Cerebellum (tissue), 4 donors: ENCODE measurements at places on chromosomes 6 and 20.

- no peak for DNase-seq
These were observed 17.8 kb upstream of the RNF182 start for GRCh38 chr6:13907001-13907350.

- DNase-seq: no peak
These were observed 126.3 kb downstream of the HIVEP1 start for GRCh38 chr6:12138381-12138780.

DNA sequence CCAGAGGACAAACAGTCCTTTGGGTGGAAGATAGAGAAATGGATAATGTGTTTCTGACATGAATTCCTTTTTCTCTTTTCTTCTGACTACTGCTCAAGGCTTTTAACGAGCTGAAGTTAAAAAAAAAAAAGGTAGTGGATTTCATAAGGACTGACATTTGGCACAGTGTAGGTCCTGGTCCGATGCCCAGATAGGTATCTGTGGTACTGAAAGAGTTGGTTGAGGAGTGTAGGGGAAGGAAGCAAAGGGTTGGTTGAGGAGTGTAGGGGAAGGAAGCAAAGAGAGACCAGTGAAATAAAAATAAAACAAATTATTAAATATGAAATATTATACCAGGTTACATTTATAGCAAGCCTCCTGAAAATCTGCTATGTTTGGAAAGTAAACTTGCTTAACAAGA lies 11.8 kb downstream of the UTRN start:
- no peak for DNase-seq

DNA sequence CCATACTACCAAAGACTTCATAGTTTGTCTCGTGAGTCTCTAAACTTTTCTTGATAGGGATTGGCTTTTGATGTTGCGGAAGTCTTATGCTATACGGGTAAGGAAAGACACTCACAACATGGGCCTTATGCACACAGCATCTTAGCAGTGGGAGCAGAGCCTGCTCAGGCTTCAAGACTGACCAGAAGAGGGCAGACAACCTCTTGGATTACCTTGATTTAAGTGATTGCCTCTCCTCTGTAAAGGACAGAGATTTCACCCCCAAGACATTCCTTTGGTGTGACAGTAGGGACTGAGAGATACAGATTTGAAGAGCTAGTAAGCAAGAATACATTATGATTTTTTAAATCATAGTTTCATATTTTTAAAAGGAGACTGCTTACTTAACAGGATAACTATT lies 71.0 kb upstream of the SAMD3 start:
- DNase-seq: no peak

- DNase-seq: no peak
These were observed 58.7 kb downstream of the AGPAT4 start for GRCh38 chr6:161215193-161215592.

DNA sequence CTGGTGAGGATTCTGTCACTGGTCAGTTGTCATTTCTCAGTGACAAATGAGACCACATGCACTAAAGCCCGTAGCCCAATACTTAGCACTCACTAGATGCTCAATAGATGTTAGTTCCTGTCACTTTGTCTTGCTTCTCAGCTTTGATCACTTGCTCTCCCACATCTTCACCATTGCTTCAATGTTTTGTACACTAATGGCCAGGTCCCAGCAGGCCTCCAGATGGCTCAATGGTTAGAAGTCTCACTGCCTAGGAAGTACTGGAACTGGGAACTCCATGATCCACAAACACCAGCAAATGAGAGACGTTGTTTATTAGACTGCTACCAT lies 502.8 kb upstream of the JARID2 start:
- no peak for DNase-seq

- DNase-seq: no peak
These were observed 272.7 kb upstream of the PLCB4 start for GRCh38 chr20:8796088-8796660.

- no peak for DNase-seq
These were observed 104.8 kb downstream of the GMDS start for GRCh38 chr6:2140438-2141128.

DNA sequence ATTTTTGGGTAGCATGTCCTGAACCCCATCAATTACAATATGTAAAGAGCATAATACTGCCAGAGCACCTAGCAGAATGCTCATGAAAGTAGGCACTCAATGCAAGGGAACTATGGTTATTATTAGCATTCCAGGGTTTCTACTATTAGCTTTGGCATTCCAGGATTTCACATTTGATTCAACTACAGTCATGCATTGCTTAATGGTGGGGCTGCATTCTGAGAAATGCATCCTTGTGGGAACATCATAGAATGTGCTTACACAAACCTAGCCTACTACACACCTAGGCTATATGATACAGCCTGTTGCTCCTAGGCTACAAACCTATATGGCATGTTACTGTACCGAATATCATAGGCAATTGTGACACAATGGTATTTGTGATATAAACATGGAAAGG lies 247.8 kb downstream of the CD83 start:
- no peak for DNase-seq

GRCh38 chr6:36753671-36754405 lies 56.2 kb downstream of the RAB44 start:
- DNase-seq: no peak

DNA sequence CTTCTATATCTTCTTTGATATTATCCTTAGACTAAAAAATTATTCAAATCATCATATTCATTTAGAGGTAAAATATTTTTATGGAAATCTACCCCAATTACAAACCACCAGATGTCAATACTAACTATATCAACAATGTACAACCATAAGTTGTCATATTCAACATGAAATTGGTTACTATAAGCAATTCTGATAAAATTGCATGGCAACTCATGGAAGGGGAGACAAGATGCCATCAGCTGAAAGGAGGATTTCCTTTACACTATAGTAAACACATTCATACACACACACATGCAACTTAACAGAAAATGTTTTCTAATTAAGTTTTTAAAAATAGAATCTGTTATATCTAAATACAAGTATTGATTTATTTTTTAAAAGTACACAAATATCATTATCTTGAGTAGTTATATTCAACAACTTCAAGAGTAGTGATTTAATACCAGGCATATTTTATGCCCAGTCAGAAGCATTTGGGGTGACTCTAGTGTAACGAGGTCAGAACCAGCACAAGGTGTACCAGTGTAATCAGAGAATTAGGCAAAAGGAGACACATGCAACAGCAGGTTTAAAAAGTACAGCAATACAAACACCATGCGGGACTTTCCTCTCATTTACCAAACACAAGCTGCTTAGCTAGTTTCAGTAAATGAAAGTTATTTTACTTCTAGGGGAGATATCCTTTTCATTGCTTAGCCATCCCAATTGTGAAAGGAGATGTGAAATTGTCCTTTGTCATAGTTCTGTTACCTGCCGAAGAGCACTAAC lies 1.0 kb downstream of the FILIP1 start:
- DNase-seq: no peak

- no peak for DNase-seq
These were observed 256.3 kb upstream of the TAB2 start for GRCh38 chr6:149060985-149061760.

DNA sequence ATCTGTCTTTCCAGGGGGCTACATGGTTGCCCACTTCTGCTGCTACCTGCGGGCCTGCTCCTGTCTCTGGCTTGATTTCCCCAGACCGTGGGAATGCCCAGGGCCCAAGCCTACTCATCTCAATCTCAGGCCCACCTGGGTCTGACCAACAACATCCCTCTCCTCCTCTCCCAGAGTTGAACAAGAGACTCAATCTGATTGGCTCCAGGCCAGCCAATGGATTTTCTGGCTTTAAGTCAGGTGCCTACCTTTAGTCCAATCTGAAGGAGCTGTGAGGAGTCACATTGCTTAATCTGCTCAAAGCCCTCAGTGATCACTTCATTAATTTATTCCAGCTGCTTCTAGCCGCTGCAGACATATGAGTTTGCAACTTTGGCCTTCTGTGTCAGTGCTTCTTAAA lies 162.4 kb upstream of the KCNG1 start:
- DNase-seq: no peak

DNA sequence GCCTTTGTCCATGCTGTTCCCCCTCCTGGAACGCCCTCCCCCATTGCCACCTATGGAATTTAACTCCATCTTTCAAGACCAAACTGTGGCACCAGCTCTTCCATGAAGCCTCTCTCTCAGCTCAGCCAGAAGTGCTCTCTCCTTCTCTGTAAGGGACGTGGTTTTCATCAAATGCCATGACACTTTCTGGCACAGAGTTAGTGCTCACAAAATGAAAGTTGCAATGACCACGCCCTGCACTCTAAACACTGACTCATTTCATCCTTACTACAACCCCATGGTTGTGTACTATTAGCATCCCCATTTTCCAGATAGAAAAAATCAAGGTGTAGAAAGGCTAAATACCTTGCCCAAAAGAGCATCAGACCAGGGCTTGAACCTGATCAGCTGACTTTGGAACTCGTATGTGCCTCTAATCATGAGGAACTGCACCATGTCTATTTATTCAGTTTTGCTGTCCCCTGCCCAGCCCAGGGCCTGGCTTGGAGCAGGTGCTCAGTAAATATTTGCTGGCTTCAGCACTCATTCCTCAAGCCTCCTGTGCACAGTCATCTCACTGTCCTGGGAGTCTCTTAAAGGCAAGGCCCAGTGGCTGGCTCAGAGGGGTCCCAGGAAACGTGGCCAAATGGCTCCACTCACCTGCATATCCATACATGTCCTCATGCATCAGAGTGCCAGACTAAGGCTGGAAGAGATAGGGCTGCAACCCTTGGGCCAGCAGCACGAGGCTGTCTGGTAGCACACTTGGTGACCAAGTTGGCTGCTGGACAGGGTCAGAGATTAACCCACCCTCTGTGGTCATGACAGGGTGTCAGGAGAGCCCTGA lies 77.9 kb downstream of the MRPL14 start:
- DNase-seq: no peak

- no peak for DNase-seq
These were observed 20.0 kb upstream of the WFDC2 start for GRCh38 chr20:45449528-45449927.

DNA sequence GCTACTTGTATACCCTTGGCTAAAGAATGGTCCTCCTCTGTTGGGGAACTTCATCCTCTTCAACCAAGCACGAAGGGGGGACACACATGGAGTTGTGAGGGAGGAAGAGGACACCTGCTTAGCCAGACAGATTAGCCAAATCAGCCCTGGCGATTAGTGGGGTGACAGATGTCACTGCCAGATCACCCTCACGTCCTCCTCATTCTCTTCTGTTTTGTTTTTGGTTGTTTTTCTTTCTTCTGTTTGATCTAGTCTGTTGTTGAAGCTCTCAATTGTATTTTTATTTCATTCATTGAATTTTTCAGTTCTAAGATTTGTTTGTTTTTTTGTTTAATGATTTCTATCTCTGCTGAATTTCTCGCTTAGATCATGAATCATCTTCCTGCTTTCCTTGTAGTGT lies 27.5 kb upstream of the NKX2-4 start:
- no peak for DNase-seq

DNA sequence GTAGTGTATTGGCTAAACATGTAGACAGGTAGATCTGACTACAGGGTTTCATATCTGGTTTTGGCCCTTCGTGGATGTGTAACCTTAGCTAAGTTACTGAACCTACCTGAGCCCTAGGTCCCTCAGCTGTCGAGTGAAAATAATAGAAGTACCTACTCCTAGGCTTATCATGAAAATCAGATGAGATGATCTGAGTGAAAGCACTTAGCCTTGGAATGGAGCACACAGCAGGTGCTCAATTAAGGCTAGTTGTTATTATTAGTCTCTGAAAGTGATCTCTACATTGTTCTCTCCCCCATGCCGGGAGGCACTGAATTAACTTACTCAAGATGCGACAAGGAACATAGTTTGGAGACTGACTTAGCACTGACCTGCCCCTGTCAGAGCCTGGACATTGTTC lies 174.7 kb upstream of the ZNF217 start:
- no peak for DNase-seq

DNA sequence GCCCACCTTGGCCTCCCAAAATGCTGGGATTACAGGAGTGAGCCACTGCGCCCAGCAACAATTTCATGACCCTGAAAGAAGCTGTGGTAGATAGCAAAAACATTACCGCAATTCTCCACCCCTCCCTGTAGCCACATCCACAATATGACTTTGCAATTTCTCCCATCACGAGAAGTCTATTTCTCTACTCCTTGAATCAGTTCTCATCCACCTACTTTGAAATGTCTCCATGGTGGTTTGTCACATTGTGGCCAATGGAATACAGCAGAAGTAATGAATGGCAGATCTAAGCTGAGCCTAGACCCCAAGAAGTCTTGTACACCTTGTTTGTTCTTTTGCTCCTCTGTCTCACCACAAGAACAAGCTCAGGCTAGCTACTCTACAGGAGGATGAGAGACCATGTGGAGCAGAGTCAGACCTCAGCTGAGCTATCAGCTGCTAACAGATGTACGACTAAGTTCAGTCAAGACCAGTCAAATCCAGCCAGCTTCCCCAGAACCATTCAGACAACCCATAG lies 6.3 kb downstream of the OXT start:
- DNase-seq: no peak

GRCh38 chr6:24193364-24193763 lies 67.3 kb downstream of the NRSN1 start:
- no peak for DNase-seq

DNA sequence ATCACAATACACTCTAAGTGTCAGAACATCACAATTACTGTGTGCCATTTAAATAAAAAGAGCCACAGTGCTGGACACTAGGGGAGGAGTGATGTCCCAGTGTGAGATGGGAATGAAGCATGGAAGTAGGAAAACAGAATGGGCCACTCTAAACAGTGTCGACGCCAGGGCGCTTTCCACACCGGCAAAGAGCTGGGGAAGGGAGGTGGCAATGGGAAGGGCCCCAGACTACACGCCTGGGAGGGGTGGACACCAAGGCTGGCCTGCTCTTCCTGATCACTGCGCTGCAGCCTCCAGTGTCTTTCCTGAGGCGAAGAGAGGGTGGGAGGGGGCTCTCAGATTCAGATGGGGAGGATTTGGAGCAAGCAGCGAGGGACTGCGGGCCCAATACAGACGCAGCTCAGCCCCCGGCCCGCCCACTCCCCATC lies 75.9 kb downstream of the ERMARD start:
- no peak for DNase-seq

GRCh38 chr6:84135291-84135690 lies 92.2 kb downstream of the CEP162 start:
- no peak for DNase-seq

DNA sequence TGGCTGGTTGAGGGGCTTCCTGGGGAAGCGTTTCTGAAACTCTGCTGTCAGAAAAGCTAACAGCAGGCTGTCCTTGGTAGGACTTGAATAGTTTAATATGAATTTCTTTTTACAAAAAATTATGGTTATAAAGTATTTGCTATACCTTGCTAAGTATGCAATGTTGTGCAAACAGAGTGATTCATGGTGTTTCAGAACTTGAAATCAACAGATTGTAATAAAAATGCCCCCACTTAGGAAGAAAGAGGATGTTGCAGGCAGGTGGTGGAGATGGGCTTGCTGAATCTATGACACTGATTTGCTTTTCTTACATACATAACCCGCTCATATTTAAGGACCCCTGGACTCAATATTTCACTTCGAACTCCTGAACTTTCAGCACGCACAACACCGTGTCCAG lies 211.6 kb downstream of the THBS2 start:
- DNase-seq: no peak
